ENCODE measurements at places on chromosomes 3 and 15.

- DNase-seq = no peak
These were observed 1294.1 kb downstream of the NSUN3 start for GRCh38 chr3:95356764-95357501.

DNA sequence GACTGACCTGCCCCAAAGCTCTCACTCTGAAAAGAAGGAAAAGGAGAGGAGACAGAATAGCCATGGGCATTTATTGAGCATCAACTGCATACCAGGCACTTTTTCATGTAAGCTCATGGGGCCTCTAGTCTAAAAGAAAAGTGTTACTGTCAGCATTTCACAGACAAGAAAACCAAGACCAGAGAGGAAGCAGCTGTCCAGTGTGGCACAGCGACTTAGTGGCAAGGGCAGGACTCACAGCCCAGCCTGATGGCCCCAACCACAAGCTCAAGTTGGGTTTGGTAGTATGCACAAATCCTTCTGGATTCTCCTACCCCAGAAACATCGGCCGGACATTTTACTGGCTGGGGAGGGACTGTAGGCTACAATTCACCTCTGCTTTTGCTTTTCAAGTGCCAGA, 5.8 kb downstream of the EFCC1 start:
- DNase-seq = no peak

DNA sequence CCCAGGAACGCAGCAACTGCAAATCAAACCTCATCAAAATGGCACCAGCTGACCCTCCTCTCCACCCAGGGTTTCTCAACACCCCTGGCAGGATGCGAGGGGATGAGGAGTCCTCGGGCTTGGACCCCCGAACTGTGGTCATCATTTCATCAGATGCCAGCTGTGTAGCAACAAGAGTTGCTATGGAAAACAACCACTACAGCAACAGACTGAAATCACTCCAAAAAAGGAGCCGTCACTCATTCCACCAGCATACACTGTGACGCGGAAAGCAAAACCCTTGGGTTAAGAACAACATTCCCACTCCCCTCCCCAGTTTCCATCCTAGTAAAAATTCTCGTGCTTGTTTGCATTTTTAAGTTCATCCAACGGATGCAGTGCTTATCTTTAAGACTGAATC, 40.1 kb downstream of the VGLL4 start:
- no peak for DNase-seq

- no peak for DNase-seq
These were observed 17.8 kb downstream of the TMC3 start for GRCh38 chr15:81356252-81356651.

GRCh38 chr3:14769544-14770325, 49.0 kb upstream of the FGD5 start:
- DNase-seq = no peak

DNA sequence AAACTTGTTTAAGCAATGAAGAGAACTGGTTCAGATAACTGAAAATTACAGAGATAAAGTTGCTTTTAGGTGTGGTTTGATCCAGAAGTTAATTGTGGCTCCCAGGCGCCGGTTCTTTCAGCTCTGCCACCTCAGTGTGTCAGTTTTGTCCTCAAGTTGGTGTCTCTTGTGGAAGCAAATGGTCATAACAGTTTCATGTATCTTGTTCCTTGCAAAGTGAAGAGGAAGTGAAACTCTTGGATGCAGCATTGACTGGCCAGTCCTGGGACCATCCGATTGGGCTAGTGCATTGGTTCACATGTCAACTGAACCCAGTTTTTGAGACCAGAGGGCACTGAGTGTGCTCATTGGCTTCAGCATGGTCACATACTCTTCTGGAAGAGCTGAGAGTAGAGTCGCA, 181.4 kb upstream of the GRM7 start:
- no peak for DNase-seq

DNA sequence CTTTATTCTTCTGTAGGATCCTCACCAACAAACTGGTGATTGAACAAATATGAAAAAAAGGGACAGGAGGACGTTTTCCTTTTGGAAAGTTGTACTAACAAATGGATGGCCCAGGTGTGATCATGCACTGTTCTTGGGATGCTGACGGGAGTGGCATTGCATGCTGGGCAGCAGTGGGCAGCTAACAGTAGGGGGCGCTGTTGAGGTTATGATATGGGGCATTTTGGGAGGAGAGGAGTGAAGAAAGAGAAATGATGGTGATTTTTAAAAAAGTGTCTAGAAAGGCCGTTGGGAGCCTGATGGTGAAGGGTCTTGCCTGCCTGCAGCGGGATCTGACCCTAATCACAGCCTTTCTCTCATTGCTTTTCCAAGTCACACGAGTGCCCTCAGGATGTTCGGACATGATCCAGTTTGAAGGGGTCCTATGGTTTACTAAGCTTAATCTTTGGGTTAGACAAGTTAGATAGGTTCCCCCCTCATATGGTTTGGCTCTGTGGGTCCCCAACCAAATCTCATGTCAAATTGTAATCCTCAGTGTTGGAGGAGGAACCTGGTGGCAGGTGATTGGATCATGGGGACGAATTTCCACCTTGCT, 46.2 kb upstream of the PRTG start:
- no peak for DNase-seq

GRCh38 chr3:122000936-122001605, 21.0 kb downstream of the ILDR1 start:
- DNase-seq = no peak

- DNase-seq = no peak
These were observed 625.5 kb downstream of the NAALADL2 start for GRCh38 chr3:175484666-175485065.

DNA sequence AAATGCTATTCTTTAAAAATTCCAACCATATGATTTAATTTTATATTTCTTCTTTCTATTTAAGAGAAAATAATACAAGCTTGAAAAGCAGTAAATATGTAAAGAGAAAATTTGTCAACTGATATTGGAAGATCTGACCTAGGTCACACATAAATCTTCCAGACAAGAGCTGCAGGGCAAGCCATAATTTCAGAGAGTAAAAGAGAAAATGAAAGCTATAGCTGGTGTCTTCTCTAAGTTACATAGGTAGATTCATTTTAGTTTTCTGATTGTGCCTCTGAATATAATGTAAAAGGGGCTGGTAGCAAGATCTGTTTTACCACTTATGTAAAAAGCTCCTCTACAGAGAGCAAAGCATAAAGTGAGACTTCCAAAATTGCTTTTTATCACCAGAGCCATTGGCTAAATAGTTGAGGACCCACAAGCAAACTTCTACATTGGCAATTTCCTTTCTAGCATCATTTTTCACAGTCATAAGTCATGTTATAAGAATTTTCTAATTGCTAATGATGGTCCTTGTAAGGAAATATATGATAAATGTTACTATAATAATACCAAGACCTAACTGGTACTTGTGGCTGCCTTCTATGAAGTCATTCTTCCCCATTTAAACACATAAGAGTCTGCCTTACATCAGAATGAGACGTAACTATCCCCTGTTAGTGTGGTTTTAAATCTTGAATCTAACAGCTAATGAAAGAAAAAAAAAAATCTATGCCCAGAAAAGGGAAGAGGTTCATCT, 80.8 kb upstream of the SKOR1 start:
- no peak for DNase-seq

DNA sequence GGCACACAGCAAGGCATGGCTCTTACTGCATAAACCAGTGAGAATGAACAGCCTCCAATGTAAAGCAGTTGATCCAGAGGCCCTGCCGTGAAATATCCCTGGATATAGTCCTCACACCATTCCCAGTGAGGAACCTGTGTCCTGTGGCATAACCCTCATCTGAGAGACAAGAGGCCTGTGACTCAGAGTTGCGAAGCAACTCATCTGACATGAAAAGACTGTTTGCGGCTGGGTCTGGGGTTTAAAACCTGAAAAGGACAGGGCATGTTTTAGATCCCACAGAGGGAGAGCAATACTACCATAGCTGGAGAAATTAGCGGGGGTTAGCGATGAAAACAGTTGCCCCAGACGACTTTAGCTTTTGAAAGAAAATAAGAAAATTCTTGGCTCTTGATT, 165.3 kb upstream of the BHLHE40 start:
- DNase-seq = no peak

- DNase-seq = no peak
These were observed 12.6 kb downstream of the RASGRF1 start for GRCh38 chr15:79078003-79078402.

GRCh38 chr15:50315814-50316630, 39.0 kb downstream of the GABPB1 start:
- peak; percentile 50 for DNase-seq

DNA sequence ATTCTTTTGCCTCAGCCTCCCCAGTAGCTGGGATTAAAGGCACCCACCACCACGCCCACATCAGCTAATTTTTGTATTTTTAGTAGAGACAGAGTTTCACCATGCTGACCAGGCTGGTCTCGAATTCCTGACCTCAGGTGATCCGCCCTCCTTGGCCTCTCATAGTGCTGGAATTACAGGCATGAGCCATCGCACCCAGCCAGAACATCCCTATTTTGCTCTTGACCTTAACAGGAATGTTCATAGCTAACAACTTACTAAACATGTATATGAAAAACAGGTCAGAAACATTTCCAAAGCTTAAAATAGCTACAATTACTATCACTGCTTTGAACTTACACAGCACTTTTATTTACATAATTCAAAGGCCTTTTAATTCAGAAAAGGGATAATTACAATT, 33.7 kb downstream of the UQCC5 start:
- DNase-seq = no peak

- no peak for DNase-seq
These were observed 136.9 kb upstream of the TOPAZ1 start for GRCh38 chr3:44104668-44105321.

DNA sequence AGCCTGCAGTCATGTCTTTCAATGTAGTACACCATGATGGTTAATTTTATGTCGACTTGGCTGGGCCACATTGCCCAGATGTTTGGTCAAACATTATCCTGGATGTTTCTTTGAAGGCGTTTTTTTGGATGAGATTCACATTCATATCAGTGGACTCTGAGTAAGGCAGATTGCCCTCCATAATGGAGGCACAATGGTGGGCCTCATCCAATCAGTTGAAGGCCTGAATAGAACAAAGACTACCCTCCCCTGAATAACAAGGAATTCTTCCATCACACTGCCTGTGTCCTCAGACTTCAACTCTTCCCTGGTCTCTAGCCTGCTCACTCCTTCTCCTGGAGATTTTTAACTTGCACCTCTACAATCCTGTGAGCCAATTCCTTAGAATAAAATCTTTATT, 83.8 kb upstream of the CHL1 start:
- no peak for DNase-seq

DNA sequence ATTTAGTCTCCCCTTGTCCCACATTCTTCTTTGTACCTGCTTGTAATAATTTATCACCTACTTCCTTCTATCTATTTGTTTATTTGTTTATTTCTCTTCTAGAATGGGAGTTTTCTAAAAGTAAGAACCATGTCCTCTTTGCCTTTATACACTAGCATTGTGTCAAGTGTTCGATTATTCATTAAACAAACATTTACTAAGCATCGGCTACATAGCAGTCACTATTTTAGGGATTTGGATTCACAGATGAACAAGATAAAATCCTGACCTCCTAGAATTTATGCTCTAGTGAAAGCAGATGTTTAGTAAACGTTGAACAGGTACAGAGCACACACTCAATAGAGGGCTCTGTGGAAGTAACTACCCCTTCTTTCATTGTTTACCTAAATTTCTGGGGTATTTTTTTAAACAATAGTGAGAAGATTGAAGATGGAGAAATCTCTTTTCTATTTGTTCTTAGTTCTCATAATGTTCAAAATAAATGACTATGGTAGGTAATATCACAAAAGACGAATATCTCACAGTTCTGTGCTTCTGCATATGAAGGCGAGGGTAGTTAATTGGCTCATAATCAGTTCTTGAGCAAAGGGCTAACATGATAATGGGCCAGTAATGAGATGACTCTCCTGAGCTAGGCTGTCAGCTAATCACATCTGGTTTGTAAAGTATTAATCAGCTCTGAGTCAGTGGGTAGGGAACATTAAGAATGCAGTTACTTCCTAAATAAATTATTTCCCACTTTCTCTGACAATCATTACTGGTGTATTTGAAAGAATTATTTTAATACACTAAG, 111.9 kb downstream of the SLC9A9 start:
- DNase-seq = no peak

DNA sequence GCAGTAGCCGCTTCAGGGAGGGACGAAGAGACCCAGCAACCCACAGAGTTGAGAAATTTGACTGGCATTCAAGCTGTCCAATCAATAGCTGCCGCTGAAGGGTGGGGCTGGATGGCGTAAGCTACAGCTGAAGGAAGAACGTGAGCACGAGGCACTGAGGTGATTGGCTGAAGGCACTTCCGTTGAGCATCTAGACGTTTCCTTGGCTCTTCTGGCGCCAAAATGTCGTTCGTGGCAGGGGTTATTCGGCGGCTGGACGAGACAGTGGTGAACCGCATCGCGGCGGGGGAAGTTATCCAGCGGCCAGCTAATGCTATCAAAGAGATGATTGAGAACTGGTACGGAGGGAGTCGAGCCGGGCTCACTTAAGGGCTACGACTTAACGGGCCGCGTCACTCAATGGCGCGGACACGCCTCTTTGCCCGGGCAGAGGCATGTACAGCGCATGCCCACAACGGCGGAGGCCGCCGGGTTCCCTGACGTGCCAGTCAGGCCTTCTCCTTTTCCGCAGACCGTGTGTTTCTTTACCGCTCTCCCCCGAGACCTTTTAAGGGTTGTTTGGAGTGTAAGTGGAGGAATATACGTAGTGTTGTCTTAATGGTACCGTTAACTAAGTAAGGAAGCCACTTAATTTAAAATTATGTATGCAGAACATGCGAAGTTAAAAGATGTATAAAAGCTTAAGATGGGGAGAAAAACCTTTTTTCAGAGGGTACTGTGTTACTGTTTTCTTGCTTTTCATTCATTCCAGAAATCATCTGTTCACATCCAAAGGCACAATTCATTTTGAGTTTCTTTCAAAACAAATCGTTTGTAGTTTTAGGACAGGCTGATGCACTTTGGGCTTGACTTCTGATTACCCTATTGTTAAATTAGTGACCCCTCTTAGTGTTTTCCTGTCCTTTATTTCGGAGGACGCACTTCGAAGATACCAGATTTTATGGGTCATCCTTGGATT, at the start of gene MLH1:
MLH1 (plus strand) TSS at position 193 of the 958 bp plus-strand sequence; CDS start at position 223, 30 bp downstream.
- peak; percentile 100 for DNase-seq

- peak; percentile 71 for DNase-seq
These were observed 26.6 kb upstream of the RASA2 start for GRCh38 chr3:141460097-141460704.

DNA sequence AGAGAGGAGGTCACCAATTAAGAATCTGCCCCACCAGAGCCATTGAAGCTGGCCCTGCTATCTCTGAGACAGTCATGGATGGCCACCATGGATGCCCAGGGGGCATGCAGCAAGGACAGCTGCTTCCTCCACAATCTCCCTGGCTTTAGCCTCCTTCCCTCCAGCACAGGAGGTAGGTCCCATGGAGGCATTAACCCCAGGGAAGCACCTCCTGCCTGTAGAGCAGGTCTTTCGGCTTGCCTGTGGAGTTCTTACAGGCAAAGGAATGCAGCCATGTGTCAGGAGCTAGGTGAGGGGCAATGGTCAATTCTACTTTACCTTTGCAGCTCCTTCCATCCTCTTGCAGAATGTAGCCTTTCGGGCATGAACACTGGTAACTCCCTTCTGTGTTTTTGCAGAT, 93.8 kb downstream of the DUT start:
- DNase-seq = no peak

GRCh38 chr3:150227839-150228238, 180.3 kb upstream of the TSC22D2 start:
- no peak for DNase-seq

GRCh38 chr3:188433521-188434150, 279.7 kb downstream of the LPP start:
- no peak for DNase-seq
